Myocyte (in vitro differentiated cells): ENCODE measurements at places on chromosomes 11 and 22. TPM values are rescaled to one million over a fixed set of nuclear protein-coding genes. Genes with fewer than 3 reads are reported as not detected.

PISD gene
- total RNA-seq = 29.3 and 56.2 TPM in 2 replicates

AIFM3 gene
- 0.13 TPM in 1 of 2 replicates, not detected in the other for total RNA-seq

OR8B12 gene
- total RNA-seq = not detected in 2 replicates

NAP1L4 gene
- total RNA-seq = 111 and 117 TPM in 2 replicates

KDM4E gene
- not detected in 2 replicates for total RNA-seq

FAM181B gene
- not detected in 2 replicates for total RNA-seq

APOL4 gene
- 5.1 and 9.2 TPM in 2 replicates for total RNA-seq

TESMIN gene
- not detected in 2 replicates for total RNA-seq

CST6 gene
- total RNA-seq = 1.9 TPM in 1 of 2 replicates, not detected in the other

CARNS1 gene
- 49.7 and 83.0 TPM in 2 replicates for total RNA-seq

PTPN5 gene
- total RNA-seq = not detected in 2 replicates

DNA sequence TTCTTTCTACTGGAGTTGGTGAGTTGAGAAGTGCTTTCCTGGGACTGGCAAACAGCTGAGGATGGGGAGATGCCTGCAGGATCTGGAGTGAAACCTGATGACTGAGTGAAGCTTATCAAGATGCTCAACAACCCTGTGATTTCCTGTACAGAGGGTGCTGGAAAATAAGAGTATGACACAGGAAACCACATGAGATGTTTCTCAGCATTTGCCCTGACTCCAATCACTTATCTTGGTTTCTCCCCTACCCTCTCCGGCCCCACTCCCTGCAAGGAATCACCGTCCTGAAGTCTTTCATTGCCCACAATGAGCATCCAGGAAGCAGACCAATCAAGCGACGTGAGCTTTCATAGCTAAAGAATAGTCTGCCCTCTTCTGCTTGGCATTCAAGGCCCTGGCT lies at the start of gene MRGPRX2:
Gene MRGPRX2 (minus strand): TSS at position 89 of the 400 bp plus-strand sequence. CDS start 4,315 bp downstream, outside the sequence.
- DNase-seq = no peak

DNA sequence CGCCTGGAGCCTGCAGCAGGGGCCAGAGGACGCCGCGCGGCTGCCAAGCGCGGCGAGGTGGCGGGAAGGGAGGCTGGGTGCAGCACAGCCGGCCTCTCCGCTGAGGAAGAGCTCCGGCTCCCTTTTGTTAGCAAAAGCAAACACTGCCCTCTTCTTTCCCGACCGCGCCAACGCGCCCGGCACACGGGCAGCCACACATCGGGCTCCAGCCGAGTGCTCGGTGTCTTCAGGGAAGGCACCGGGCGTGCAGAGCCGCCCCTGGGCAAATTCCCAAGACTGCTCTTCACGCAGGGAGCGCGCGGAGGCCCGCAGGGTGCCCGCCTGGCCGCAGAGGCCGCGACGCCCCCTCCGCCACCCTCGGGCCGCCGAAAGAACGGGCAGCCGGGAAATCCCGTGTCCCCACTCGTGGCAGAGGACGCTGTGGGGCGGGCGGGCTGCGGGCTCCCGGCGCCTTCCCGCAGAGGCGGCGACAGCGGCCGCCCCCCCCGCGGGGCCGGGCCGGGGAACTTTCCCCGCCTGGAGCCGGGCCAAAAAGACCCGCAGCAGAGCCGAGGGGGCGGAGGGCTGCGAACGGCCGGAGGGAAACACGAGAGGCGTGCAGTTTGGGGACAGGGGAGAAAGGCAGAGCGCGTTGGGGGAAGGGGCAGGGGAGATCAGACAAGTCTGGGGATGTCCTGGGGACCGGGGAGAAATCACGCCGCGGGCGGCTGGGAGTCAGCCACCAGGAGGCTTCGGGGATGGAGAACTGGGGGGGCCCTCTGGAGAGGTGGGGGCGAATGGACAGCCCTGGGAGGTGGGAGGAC lies 931 bp downstream of the CADM1 start:
- DNase-seq = peak; percentile 43

GRCh38 chr22:49929211-49929979 lies 11.0 kb downstream of the CRELD2 start:
- DNase-seq = peak; percentile 24

DNA sequence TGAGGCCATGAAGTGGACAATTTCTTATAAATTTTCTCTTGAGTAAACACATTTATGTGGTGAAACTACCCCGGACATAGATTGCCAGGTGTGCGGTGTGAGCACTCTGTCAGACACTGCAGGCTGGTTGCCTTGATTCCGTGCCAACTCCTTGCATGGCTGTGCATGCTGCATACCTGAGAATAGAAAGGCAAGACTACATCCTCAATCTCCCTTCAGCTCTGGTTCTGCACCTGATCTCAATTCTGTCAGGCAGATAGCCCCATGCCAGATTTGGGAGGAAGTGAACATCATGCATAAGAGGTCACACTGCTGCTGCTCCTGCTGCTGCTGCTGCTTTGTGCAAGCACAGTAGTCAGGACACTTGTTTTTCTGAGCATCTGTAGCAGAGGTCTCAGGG lies 42.5 kb upstream of the DEUP1 start:
- DNase-seq = no peak

- DNase-seq = peak; percentile 9
These were observed 67.7 kb downstream of the SPON1 start for GRCh38 chr11:14029971-14030920.

GRCh38 chr11:117187799-117188481 lies 9.4 kb downstream of the SIDT2 start:
- no peak for DNase-seq

DNA sequence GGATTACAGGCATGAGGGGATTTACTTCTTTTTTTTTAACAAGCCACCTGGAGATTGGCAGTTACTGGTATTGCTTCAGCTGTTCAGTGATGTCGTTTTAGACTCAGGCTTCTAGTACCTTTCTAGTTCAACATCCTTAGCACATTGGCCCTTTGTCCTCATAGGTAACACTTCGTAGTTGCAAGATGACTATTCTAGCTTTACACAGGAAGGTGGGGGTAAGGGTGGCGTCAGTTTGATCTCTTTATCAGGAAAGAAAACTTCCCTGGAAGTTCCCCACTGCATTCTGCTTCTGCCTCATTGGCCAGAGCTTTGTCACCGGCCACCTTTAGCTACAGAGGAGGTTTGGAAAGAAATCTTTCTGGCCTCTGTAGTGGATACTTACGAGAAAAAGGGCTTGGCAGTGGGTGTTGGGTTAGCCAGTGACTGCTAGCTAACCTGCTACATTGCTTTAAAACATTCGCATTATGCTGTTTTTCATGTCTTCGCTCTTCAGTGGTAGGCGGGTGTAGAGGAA lies 40.7 kb downstream of the SFI1 start:
- no peak for DNase-seq

DNA sequence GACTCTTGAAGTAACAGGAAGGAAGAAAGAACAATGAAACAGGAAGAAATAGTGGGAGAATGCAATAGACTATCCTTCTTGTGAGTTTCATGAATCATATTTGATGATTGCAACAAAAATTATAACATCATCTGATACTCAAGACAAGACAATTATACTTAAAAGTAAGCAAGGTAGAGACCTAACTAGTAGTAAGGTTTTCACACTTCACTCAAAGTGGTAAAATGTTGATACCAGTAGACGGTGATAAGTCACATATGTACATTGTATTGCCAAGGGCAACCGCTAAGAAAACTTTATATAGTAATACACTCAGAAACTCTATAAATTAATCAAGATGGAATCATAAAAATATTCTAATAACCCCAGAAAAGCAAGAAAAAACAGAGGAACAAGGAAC lies 107.8 kb downstream of the CYP2R1 start:
- no peak for DNase-seq

DNA sequence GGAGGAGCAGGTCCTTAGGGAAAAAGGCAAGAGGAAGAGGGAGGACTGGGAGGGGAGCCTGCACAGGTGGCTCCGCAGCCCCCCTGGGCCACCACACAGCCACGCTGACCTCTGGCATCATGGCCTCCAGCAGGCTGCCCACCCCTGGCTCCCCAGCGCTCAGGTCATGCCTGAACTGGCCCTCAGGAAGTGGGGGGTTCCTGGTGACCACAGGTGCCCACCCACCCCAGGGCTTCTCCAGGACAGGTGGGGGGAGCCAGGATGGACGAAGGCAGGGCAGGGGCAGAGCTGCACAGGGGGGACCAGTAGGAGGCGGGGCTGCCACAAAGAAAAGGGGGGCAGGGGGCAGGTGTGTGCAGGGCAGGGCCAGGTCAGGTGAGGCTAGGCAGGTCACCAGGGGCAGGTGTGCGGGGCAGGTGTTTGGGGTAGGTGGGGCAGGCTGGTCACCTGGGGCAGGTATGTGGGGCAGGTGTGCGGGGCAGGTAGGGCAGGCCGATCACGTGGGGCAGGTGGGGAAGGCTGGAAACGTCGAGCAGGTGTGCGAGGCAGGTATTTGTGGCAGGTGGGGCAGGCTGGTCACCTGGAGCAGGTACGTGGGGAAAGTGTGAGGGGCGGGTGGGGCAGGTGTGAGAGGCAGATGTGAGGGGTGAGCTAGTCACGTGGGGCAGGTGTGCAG lies 997 bp downstream of the DEAF1 start:
- no peak for DNase-seq

GRCh38 chr11:118916842-118917388 lies 8.8 kb downstream of the BCL9L start:
- no peak for DNase-seq

GRCh38 chr11:102940714-102941588 lies 14.6 kb downstream of the MMP13 start:
- peak; percentile 77 for DNase-seq

GRCh38 chr11:123608945-123609344 lies 45.5 kb downstream of the SCN3B start:
- DNase-seq = no peak

GRCh38 chr11:128210148-128210940 lies 377.0 kb downstream of the ETS1 start:
- DNase-seq = peak; percentile 75

- DNase-seq = no peak
These were observed 26.3 kb upstream of the CSF2RB start for GRCh38 chr22:36887162-36887561.

DNA sequence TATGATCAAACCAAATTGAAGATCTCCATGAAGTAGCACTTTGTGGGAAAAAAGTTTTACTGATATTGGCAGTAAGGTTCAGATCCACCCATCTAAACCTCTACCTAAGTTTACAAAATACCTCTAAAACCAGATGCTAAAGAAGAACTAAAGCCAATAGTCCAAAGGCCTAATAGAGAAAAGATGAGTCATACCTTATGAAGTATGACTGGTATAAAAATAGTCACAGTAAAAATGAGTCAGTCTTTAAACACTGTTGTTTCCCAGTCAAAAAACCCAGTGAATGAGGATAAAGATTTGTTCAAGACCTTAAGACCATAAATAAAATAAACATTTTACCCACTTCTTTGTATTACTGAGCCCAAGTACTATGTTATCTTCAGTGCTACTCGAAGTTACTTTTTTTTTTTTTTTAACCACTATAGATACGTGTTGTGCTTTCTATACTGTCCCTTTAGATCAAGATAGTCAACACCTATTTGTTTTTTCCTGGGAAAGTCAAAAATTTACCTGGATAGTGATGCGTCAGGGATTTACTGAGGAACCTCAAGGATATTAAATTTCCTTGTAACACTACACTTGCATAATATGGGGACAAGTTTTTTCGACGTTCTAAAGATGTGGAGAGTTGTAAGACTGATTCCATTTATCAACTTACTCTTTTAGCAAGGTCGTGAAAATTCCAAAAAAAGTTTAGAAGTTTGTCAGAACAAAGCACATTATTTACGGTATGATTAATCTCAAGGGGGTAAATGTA lies 87.3 kb downstream of the CCDC73 start:
- peak; percentile 55 for DNase-seq

DNA sequence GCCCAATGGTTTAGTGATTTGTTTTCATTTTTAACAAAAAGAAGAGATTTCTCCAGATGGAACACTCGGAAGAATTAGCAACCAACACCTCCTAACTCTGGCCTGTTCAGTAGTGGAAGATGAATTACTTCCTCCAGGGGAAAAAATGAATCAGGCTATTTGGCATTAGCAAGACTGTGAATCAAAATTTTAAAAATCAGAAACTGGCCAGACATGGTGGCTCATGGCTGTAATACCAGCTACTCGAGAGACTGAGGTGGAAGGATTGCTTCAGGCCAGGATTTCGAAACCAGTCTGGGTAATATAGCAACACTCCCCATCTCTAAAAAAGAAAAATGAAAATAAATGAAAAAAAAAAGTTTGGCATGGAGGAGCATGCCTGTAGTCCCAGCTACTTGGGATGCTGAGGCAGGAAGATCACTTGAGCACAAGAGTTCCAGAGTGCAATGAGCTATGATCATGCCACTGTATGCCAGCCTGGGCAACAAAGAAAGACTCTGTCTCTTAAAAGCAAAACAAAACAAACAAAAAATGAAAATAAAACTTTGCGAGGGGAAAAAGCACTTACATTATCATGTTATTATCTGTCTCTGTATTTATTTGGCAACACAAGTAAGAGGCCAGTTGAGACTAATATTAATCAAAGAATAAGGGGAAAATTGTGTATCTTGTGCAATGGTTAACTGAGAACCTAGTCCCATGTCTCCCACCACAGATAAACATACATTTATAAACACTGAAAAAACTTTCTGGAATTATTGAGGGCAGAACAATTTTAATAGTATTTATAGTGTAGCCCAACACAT lies 796.3 kb upstream of the ANO3 start:
- DNase-seq = no peak

- DNase-seq = no peak
These were observed 62.2 kb upstream of the INCENP start for GRCh38 chr11:62061356-62062222.

- DNase-seq = no peak
These were observed 22.1 kb upstream of the ASCC2 start for GRCh38 chr22:29860006-29860766.

DNA sequence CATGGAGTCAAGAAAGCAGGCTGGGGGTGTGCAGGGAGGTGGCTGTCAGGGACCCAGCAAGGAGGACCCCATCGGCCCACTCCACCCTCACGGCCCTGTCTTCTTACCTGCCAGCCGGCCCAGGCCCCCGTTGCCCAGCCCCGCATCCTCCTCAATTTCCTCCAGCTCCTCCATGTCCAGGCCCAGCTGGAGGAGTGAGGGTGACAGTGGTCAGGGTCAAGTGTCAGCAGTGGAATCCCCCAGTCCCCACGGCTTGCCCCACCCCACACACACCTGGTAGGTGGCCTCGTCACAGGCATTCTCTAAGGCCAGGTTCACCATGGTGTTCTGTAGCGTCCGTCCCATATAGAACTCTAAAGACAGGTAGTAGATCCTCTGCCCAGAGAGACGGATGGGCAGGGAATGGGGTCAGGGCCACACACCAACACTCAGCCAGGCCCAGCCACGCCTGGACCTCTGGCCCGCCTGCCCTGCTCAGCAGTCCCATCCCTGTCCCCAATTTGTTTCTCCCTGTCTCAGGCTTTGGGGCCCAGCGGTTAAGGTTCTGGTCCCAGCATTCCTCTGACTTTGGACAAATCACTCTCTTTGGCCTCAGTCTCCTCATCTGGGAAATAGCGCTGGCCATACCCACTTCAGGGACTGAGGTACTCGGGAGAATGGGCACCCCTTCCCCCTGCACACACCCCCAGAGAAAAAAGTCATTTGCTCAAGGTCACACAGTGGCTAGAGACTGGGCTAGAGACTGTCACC lies 1.3 kb downstream of the PYGM start:
- DNase-seq = no peak

GRCh38 chr22:42881298-42881697 lies 24.2 kb upstream of the ARFGAP3 start:
- DNase-seq = no peak
